ENCODE measurements at places on chromosomes 4 and X. TPM values are rescaled to one million over a fixed set of nuclear protein-coding genes. Genes with fewer than 3 reads are reported as not detected.
A peak's percentile ranks its signal among the peaks of the same experiment; 100 is the strongest.

DNA sequence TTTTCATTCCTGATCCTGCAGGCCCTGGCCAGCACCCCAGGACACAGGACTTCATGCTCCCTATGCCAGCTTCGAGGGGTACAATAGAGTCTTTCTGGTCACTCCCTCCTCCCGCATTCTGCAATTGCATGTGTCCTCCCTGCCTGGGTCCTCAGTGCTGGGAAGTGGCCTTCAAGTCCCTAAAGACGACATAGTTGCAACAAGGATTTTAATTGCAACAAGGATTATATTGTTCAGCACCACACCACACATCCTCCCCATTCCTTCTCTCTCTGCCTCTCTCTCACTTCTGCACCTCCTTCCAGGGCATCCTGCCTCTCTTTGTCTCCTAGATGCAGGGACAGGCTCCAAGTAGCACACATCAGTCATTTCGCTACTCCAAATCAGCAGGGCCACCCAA lies 25.5 kb downstream of the SCD5 start:
- H3K27me3 ChIP-seq: no peaks in the 10 kb centered on the region
- no peaks in the 10 kb centered on the region for H3K4me1 ChIP-seq
- H3K27ac ChIP-seq: no peak overlapping the region
- no peak for DNase-seq
- H3K4me3 ChIP-seq: no peak overlapping the region

DNA sequence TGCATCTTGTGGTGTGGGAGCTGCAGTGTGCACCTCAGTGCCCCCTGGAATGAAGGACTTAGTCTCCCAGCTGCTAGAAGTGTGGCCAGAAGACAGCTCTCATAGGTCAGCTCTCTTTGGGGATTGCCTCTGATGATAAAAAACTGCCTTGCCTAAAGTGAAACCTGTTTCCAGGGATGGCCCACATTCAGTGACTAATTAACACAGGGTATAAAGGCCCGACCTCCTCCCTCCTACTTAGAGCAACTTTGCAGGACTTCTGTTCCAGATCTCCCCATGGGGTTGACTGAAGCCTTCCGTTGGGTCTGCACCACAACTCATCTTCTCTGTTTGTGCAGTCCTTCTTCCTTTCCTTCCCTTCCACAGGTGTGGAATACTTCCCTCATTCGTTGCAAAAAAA lies 53.2 kb downstream of the SPINK2 start:
- H3K4me3 ChIP-seq: no peak overlapping the region
- no peak for DNase-seq
- H3K4me1 ChIP-seq: peaks cover under 1% of the 10 kb centered on the region
- no peak overlapping the region for H3K27ac ChIP-seq

- H3K4me3 ChIP-seq: peak overlapping the region; percentile 100
- peak overlapping the region; percentile 96 for H3K27ac ChIP-seq
- DNase-seq: peak; percentile 22
- no peaks in the 10 kb centered on the region for H3K27me3 ChIP-seq
- H3K36me3 ChIP-seq: peaks cover 6% of the 10 kb centered on the region
- H3K4me1 ChIP-seq: peaks cover 41% of the 10 kb centered on the region
Observed at GRCh38 chr4:68349279-68349648, 626 bp downstream of the YTHDC1 start.

GRCh38 chr4:25144870-25145481 lies 15.3 kb downstream of the SEPSECS start:
- H3K36me3 ChIP-seq: no peaks in the 10 kb centered on the region
- H3K4me1 ChIP-seq: no peaks in the 10 kb centered on the region
- no peak overlapping the region for H3K27ac ChIP-seq

DNA sequence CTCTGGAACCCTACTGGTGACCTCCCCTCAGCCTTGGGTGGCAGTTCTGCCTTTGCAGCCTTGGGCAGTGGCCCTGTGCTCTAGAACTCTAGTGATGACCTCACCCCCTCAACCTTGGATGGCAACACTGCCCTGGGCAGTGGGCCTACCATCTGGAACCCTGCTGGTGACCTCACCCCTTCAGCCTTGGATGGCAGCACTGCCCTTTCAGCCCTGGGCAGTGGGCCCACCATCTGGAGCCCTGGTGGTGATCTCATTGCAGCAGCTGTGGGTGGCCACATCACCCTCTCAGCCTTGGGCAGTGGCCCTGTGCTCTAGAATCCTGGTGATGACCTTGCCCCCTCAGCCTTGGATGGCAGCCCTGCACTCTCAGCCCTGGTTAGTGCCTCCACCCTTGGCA lies 129.3 kb downstream of the RBMX2 start:
- no peak for DNase-seq
- no peak overlapping the region for H3K4me3 ChIP-seq
- no peaks in the 10 kb centered on the region for H3K4me1 ChIP-seq
- H3K36me3 ChIP-seq: no peaks in the 10 kb centered on the region

DNA sequence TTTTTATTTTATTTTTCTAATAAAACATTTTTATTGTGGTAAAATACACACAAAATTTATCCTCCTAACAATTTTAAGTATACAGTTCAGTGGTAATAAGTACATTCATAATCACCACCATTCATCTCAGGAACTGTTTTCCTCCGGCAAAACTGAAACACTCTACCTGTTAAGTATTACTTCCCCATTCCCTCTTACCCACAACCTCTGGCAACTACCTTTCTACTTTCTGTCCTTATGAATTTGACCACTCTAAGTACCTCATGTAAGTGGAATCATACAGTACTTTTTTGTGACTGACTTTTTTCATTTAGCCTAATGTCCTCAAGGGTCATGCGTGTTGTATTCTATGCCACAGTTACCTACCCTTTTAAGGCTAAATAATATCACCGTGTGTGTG lies 21.1 kb upstream of the HSFX4 start:
- no peak overlapping the region for H3K4me3 ChIP-seq
- no peaks in the 10 kb centered on the region for H3K27me3 ChIP-seq
- no peak for DNase-seq
- no peak overlapping the region for H3K27ac ChIP-seq
- H3K4me1 ChIP-seq: no peaks in the 10 kb centered on the region
- no peaks in the 10 kb centered on the region for H3K36me3 ChIP-seq

The GAGE12F gene
- not detected for total RNA-seq

The CDKL2 gene
- total RNA-seq: 0.22 TPM

The LNX1 gene
- not detected for total RNA-seq

The LARP7 gene
- 47.8 TPM for total RNA-seq

The SORBS2 gene
- not detected for total RNA-seq

The NIPAL1 gene
- total RNA-seq: 1.4 TPM

All from naive thymus-derived CD4-positive, alpha-beta T cell (primary cell).